ENCODE measurements at places on chromosomes 12 and 14. TPM values are rescaled to one million over a fixed set of nuclear protein-coding genes. Genes with fewer than 3 reads are reported as not detected.

DNA sequence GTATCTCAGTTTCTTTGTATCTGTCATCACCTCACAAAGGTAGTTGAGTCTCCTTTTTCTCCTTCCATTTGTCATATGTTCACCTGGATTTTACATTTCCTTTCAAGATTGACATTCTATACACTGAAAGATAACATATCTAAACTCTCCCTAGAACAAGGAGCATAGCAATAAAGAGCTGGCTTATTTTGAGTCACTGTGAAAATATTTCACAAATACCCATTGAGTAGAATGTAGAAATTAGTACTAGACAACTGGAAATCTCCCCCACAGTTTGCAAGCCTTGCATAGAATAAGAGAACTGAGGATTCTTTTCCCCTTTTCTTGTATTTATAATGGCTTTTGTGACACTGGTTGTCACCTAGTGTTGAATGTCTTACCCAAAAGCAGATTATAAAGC lies 111.2 kb downstream of the KICS2 start:
- no peak for DNase-seq

GRCh38 chr14:50447461-50447860 lies 50.8 kb upstream of the CDKL1 start:
- DNase-seq, result no peak

- DNase-seq, result no peak
Measured at GRCh38 chr12:116672842-116673516, 64.9 kb downstream of the SPRING1 start.

DNA sequence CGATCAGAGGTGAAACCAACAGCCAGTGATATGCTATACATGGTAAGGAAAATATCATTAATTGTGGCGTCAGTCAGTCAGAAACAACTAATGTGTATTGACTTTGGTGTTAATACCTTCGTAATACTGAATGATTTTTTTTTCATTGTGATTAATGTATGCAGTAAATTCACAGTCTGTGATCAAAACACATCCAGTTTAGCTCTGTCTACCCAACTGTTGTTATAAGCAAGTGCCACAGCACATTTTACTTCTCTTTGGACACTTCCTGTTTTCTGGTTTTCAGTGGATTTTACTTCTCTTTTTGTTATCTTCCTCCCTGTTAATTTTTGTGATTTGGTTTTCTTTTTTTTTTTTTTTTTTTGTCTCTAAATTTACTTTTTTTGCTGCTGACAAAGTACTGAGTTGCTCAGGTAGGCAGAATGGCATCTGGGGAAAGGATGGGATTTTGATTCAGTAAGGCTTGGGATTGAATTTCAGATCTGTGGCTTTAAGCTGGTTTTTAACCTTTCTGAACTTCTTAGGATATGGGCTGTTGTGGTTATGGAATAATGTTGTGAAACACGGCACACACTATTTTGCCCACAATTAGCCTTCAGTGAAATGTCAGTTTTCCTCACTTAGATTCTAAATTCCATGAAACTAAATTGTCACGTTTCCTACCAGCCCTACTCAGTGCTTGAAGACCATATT lies 604 bp downstream of the GLIPR1 start:
- DNase-seq, result no peak

DNA sequence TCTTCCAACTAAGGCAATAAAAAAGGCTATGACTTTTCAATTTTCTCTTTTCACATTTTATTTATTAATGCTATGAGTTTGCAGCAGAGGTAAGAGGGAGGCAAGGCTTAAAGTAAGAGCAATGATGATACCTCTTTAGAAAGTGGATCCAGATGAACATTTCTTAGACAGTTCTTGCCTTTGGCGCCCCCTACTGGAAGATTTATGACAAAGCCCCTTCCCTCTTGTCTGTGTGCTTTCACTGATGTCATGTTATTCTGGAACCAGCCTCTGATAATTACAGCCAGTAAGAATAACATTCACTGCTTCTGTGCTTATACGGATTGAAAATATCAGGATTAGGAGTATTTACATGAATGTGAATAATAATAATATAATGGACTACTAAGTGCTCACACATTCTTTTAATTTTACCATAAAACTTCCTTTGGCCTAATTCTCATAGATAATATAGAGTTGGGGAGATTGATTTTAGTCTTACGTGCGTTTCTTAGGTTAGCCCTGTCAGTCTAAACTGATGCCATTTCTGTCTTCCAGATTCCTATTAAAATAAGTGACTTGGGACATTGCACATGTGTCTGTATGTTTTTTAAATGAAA lies 1929.9 kb upstream of the SEL1L start:
- DNase-seq, result no peak

- DNase-seq, result no peak
Measured at GRCh38 chr12:49901986-49902385, 1.7 kb downstream of the FAIM2 start.

- no peak for DNase-seq
Measured at GRCh38 chr12:2347137-2347843, 294.5 kb downstream of the CACNA1C start.

GRCh38 chr12:103632554-103633216 lies 45.6 kb downstream of the STAB2 start:
- DNase-seq, result peak; percentile 60

- DNase-seq, result no peak
Measured at GRCh38 chr14:93092606-93093556, 22.8 kb downstream of the ITPK1 start.

GRCh38 chr14:63308723-63309317 lies 9.9 kb downstream of the GPHB5 start:
- peak; percentile 24 for DNase-seq

DNA sequence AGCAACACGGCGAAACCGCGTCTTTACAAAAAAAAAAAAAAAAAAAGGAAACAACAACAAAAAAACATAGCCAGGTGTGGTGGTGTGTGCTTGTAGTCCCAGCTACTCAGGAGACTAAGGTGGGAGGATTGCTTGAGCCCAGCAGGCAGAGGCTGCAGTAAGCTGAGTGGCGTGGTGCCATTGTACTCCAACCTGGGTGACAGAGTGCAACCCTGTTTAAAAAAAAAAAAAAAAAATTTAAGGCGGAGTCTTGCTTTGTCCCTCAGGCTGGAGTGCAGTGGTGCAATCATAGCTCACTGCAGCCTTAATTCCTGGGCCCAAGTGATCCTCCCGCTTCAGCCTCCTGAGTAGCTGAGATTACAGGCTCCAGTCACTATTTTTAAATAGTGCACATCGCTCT lies 18.2 kb upstream of the FIGNL2 start:
- DNase-seq, result no peak

DNA sequence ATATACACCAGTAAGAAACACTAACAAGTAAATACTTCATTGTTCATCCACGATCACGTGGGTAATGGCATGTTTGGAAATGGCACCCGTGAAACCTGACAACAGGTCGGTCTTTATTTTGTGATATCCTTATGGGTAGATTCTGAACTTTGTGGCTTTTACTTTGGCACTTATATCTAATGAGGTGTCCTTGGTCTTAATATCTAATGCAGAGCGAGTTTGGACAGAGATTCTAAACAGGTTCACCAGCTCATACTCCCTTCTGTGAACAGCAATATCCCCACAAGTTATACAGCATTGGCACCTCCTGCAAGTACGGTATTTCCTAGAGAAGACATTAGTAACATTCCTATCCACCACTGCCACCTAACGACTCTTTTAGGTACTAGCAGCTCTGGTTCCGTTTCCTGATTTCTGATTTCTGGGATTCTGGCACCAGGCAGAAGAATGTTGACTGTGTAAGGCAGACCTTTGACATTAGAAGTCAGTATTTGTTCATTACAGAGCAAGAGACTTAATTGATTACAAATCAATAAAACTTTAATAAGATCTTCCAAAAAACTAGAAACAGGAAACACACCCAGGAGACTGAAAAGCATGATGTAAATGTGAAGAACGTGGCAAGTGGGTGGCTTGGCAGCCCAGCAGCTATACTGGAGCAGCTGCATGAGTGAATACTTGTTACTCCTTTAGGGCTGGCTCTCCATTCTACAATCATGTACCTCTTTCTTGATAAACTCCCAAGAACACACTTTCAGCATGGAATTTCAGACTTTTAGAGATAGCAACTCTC lies 2.5 kb downstream of the ANG start:
- DNase-seq, result peak; percentile 79

- no peak for DNase-seq
Measured at GRCh38 chr12:110927546-110927945, 7.2 kb upstream of the MYL2 start.

- DNase-seq, result no peak
Measured at GRCh38 chr12:56267443-56268071, 815 bp downstream of the COQ10A start.

Gene SRRM4
- not detected for total RNA-seq

Gene ITGB7
- 297 TPM for total RNA-seq
